Left hindlimb (tissue), 1 donor: ENCODE measurements at places on chromosomes 6 and 20.

GRCh38 chr6:71402096-71402495, 113.5 kb downstream of the OGFRL1 start:
- DNase-seq = no peak

DNA sequence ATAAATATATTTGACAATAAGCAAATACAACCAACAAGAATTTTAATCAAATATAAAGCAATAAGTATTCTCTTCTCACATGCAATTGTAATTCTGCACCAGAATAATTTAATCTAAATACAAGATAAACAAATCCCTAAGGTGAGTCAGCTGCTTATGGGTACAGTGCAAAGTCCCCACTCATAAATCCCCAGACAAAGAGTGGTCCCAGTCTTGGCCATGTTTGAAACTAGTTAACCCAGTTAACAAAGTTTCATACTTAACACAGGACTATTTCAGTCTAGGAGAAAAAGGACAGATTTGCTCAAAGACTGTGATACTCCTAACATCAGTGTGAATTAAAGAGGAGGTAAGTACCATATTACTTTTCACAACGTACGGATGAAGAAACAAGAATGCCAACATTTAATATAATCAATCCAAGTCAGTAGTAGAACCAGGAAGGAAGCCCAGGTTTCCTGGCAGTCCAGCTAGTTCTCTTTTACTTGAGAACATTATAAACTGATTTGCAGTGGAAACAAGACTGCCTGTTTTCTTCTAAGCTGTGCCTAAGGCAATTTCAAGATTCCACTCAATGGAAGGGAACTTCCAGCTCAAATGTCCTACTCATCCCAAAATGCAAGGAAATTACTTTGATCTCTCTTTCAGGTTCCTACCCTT, 10.4 kb downstream of the SAMD3 start:
- DNase-seq = no peak

DNA sequence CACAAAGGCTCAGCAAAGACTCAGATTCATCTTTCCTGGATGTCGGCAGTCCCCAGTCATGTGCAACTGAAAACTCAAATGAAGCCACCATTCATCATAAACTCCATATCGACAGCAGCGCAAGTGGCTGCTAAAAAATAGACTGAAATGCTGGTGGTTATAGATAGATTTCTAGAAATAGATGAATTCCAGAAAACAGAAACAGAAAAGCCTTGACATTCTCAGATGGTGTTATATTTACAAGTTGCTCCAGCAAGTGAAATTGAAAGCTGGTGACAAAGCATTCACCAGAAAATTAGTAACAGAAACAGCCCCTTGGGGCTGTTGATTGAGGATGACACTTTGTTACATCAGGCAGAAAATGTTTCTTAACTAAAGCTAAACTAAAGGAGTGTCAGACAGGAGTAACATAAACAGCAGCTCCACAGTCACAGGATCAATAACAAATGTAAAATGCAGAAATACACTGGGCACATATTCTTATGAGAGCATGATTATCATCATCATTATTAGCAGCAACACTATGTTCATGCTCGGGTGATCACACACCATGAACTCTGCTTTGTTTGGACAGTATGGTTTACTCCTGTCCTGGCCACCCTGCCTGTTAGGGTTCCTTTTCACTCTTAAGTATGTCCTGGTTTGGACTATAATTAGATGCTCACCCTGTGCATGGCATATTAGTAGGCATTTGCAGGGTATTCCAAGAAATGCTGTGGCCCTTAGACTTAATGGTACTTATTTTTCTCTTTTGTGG, 36.4 kb upstream of the SLC35F1 start:
- no peak for DNase-seq

GRCh38 chr6:139920776-139921100, 546.3 kb upstream of the CITED2 start:
- no peak for DNase-seq
